NCI-H2227 treated with DMSO at 0.1 percent for 48 hours (cell line): ENCODE measurements at places on chromosomes 5 and 9.

DNA sequence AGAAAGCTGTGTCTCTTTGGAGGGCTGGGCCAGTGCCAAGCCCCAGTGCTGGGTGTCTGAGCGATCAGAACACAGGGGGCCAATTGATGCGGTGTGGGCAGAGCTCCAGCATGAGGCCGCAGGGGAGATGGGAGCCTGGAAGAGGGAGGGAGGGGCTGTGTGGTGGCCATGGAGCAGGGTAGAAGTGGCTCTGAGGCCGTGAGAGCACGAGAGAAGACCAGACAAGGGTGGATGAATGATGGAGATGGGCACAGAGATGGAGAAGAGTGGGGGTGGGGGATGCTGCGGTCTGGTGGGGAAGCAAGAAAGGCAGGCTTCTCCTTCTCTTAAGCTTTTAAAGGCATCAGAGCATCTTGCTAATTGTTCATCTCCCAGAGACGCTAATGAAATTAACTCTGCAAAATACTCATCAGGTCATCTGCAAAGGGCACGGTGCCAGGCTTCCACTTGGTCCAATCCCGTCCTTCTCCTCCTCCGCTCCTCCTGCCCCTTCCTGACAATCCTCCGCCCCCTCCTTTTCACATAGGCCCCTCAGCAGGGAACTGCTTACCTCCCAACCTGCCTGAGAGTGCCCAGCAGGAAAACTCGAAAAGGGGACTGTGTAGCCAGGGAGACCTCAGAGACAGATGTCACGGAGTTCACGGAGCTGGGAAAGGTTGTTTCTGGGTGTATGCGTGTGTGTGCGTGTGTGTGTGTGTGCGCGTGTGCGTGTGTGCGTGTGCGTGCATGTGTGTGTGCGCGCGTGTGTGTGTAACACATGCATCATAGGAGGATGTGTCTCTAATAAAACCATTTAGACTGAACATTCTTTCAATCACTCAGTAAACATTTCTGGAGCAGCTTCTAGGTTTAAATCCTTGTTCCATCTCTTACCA is 7.1 kb upstream of the UNC5A start:
- no peak for DNase-seq

GRCh38 chr5:154385236-154385512 is 60.6 kb upstream of the SAP30L start:
- DNase-seq, result no peak

DNA sequence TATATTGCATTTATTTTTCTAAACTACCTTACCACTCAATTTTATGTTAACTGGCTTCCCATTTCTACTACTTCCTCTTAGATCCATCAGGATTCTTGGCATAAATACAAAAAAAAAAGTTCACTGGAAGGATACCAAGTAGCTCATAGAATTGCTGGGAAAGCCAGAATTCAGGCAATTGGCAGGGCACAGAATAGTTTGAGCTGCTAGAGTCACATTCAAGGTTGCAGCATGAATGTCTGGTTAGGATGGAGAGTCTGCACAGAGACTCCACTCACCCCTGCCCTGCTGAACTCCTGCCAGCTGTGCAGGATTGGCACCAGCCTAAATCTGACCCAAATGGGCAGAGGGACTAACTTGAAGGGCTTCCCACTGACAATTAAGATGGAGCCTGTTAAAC is 4.9 kb upstream of the AMACR start:
- DNase-seq, result no peak

DNA sequence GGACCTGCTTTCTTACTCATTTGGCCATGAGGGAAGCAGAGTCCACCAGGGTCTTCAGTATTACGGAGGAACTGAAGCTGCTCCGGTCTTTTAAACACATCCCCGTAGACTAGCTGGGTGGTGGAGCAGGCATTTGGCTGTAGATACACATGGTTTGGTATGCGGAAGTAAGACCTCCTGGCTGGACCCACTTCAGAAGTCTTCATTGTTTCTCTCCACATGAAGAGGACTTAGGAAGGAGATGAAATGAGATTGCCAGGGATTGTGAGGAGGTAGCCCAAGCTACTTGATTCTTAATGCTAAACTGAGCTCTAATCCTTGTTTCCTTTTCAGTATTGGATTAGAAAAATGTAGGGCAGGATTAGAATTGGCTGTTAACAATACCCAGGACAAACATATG is 32.9 kb downstream of the STXBP1 start:
- no peak for DNase-seq

- no peak for DNase-seq
These were observed 152.7 kb downstream of the FSTL4 start for GRCh38 chr5:133459474-133460160.

DNA sequence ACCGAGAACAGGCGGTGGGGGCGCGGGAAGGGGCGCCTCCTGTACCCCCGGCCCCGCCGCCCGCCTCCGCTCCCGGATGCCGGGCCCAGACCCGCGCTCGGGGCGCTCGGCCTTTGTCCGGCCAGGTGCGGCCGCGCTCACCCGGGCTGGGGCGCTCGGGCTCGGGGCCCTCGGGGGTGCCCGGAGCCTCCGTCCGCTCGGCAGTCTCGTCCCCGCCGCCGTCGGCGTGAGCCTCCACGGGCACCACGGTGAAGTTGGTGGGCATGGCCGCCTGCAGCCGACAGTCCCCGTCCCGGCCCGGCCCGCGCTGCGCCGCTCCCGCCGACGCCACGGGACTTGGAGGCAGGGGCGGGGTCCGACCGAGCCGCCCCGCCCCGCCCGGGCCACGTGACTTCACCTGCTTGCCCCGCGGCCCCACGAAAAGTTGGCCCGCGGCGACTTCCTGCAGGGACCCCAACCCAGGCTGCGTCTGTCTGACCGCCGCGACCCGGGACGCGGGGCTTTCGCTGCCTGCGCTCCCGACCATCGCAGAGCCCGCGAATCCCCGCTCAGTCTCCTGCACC is at the start of gene SLC12A7:
Gene SLC12A7, minus strand, starts transcription at position 337 of the 563 bp plus-strand sequence. Its CDS starts 72 bp downstream, at position 265.
- peak; percentile 10 for DNase-seq

DNA sequence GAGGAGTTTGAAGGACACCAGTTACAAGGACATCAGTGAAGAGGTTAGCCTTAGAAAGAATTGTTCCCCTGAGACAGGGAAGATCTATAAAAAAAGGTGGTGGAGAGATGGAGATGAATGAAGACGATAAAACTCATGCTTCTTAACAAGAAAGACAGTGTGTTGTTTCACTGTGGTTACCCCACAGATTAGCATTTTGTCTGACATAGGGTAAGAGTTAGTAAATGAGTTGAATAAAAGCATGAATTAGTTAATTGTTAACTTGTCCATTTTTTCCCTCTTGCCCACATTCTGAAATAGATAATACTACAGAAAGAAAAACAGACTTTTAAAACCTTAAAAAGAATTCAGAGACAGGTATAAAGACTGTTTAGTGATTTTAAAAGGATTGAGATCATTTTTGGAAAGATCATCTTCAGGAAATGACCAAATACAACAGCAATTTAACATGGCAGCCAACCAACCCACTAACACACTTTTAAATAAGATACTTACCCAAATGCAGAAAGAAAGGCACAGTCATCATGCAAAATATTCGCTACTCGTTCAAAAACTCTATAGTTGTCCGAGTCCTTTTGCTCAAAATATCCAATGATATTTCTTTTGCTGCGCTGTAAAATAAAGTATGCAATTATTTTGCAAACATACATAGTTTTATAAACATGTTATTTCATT is 78.5 kb downstream of the ERP44 start:
- no peak for DNase-seq

DNA sequence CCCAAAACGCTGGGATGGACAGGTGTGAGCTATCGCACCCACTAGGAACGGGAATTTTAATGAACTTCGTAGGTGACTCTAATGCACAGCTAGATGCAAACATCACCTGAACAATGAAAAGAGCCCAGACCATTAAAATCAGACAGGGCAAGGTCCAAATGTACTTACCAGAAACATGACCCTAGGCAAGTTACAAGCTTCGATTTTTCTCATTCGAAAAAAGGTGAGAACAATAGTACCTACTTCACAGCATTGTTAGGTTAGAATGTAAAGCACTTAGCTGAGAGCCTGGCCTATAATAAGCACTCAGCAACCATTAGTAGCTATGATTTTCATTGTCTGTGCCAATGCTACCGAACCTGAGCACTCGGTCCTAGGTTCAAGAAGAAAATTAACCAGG is 5.8 kb upstream of the KLHL3 start:
- DNase-seq, result peak; percentile 41

DNA sequence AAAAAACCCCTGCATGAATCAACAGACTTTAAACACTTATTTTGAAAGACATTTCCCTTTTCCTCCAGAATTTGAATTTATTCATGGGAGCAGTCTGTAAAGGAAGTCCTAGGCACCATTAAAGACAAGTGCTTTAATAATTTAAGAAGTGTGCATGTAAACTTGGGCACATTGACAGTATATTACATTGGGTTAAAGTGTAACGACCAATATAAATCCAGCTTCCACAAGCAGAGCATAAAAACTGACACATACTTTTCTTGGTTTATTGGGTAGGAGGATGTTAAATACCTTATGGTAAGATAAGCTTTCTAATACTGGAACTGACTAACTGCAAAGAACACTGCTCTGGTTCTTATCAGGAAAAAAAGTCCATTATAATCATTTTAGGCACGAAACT is 1.2 kb upstream of the ENTREP1 start:
- no peak for DNase-seq

DNA sequence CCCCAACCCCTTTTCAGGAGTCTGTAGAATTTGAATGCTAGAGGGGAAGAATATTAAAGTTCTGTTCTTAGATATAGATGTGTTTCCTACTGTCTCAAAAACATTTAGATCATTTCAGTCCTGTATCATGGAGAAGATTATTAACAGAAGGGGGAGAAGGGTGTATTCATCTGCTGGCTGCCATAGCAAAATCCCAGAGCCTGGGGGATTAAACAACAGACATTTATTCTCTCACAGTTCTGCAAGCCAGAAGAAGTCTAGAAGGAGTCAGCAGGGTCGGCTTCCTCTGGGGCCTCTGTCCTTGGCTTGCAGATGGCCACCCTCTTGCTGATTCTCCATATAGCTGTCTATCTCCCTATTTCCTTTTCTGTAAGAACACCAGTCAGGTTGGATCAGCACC is 150.1 kb upstream of the OTULINL start:
- DNase-seq, result no peak

DNA sequence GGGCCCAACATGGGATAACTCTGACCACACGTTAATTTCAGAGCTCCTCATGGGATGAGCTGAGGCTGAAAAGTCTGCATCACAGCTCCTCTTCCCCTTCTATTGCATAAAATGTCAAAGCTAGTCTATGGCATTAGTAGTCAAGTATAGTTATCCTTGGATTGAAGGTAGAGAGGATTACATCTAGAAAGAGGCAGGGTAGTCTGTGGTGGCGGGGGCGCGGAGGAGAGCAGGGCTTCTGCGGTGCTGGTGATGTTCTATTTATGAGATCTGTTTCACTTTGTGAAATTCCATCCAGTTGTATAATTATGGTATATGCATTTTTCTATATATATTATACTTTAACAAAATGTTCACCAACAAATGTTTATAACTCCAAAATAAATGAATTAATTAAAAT is 329.5 kb upstream of the GRAMD2B start:
- DNase-seq, result no peak

DNA sequence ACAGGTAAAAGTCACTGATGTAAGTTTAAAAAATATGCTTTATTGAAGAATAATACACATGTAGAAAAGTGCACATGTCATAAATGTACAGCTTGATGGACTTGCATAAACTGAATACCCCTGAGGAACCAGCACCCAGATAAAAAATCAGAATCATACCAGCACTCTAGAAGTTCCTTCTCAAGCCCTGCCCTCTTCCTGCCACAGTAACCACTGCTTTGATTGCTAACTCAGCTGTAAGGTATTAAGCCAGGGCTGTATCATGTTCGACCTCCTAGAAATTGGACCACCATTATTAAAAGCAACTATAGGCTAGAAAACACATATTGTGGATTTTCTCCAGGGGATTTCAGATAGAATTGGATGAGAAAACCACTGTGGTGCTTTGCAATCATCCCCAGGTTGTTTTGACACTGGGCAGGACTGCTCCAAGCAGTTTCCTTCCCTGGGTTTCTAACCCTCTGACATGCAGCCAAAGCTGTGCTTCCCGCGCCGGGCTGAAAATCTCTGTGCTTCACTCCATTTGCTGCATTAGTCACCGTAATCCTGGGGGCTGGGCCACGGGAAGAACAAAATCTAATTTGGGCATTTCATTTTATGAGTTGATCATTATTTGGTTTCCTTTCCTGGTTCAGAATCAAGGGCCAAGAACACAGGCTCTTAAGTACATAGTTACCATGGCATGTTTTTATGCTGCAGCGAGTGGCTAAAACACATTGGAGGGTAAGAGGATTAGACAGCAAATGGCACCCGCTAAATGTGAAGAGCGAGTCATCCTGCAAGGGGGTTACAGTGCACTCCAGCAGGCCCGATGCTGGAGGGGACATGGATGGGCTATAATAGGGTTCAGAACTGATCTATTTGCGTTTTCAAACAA is 139.4 kb upstream of the IL12B start:
- no peak for DNase-seq

DNA sequence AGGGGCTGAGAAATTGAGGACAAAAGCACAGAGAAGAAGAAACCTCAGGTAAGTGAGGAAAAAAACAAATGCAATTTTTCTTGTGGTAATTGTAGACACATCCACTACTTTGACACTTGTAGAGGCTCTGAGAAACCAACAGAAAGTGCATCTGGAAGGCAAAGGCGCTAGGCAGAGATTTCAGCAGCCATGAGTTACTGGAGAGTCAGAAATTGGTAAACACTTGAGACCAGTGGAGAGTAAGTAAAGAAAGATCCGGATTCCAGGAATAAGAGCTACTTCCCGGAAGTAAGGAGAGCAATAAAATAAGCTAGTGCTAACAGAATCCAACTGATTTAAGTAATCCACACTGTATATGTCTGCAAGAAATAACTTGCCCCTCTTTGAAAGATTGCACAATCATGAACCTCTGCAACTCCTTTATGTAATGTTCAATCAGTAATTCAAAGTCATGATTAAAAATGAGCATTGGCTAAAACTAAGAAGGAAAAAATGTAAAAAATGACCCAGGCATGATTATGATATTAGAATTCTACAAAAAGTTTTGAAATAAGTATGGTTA is 382.1 kb downstream of the CDH18 start:
- DNase-seq, result no peak

DNA sequence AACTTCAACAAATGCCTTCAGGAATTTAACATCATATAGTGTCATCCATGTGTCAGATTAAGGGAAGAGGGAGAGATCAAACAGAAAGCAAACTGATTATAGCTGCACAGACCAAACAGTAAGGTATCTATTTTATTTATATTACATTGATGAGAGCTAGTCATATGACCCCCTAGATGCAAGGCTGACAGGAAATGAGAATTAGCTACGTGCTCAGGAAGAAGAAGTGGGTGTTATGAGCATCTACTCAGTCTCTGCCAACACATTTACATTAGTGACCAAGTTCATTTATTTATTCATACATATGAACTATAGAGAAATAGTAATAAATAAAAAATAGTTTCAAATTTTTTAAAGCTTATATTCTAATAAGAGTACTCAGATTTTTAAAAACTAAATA is 787.3 kb downstream of the KCTD16 start:
- no peak for DNase-seq

- no peak for DNase-seq
These were observed 935.7 kb upstream of the NUDT12 start for GRCh38 chr5:104498281-104498680.
